Upper lobe of right lung (tissue), 1 donor: ENCODE measurements at places on chromosomes 1 and 21. TPM values are rescaled to one million over a fixed set of nuclear protein-coding genes. Genes with fewer than 3 reads are reported as not detected.

Gene FMO2
- 392 TPM for total RNA-seq

Gene GJC2
- total RNA-seq: 6.9 TPM

Gene SPRR3
- not detected for total RNA-seq

Gene PLCH2
- total RNA-seq: 2.4 TPM

Gene FAM3B
- 5.2 TPM for total RNA-seq

Gene GPR161
- total RNA-seq: 14.5 TPM

Gene NID1
- 60.5 TPM for total RNA-seq

Gene LCE6A
- total RNA-seq: not detected

Gene MRPL9
- 54.6 TPM for total RNA-seq

Gene AIM2
- 3.0 TPM for total RNA-seq

Gene GABRD
- 2.9 TPM for total RNA-seq

Gene ZNF684
- 4.7 TPM for total RNA-seq

Gene SMIM11
- total RNA-seq: 21.8 TPM

Gene RNU1-2
- total RNA-seq: 6,622 TPM

Gene TEX38
- not detected for total RNA-seq

Gene JAK1
- total RNA-seq: 152 TPM

Gene NOTCH2NLA
- 41.3 TPM for total RNA-seq

Gene NBPF9
- total RNA-seq: 26.9 TPM

Gene SPRR2G
- total RNA-seq: not detected

Gene OLFM3
- not detected for total RNA-seq

Gene HMGCS2
- not detected for total RNA-seq
